Stimulated activated CD8-positive, alpha-beta memory T cell treated with anti-CD3 and anti-CD28 coated beads, Interleukin-4, amount 100 ng/mL, for 4 hours (primary cell): ENCODE measurements at places on chromosomes 4 and X.

GRCh38 chr4:71545168-71545567 lies 206.3 kb downstream of the SLC4A4 start:
- DNase-seq = no peak

- no peak for DNase-seq
Measured at GRCh38 chr4:123919576-123920098, 523.0 kb downstream of the SPRY1 start.

GRCh38 chrX:71160475-71160874 lies 15.8 kb downstream of the NLGN3 start:
- no peak for DNase-seq

GRCh38 chr4:30929649-30930048 lies 209.5 kb downstream of the PCDH7 start:
- DNase-seq = no peak

DNA sequence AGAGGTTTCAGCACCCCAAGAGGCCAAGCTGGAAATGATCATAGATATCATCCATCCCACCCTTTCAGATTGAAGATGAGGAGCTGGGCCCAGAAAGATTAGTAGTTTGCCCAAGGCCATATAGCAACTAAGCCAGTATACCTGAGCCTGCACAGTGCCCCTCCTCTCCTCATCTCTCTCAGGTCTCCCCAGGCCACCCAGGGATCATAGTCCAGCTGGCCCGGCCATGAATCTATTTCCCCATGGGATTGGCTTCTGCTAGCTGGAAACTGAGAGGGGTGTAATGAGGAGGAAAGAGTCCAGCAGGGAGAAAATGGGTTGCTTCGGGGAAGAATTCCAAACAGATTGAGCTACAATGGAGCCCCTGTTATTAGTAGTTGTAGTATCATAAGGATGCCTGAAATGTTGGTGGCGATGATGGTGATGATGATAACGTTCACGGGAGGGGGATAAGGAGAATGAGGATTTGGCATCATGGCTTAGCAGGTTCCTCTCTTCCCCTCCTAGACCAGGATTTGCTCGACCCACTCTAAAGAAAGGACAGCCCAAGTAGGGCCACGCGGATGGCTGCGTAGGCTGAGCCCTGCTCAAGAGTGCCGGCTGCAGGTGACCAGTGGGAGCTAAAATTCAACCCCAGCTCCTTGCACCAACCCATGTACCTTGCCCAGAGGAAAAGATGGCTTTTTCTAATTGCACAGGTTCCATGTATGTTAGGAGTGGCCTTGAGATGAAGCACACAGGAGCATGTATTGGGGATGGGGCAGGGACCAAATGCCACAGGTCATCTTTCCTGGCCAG lies 117.8 kb upstream of the PJA1 start:
- DNase-seq = no peak

GRCh38 chr4:142406917-142407501 lies 439.1 kb downstream of the INPP4B start:
- DNase-seq = no peak

DNA sequence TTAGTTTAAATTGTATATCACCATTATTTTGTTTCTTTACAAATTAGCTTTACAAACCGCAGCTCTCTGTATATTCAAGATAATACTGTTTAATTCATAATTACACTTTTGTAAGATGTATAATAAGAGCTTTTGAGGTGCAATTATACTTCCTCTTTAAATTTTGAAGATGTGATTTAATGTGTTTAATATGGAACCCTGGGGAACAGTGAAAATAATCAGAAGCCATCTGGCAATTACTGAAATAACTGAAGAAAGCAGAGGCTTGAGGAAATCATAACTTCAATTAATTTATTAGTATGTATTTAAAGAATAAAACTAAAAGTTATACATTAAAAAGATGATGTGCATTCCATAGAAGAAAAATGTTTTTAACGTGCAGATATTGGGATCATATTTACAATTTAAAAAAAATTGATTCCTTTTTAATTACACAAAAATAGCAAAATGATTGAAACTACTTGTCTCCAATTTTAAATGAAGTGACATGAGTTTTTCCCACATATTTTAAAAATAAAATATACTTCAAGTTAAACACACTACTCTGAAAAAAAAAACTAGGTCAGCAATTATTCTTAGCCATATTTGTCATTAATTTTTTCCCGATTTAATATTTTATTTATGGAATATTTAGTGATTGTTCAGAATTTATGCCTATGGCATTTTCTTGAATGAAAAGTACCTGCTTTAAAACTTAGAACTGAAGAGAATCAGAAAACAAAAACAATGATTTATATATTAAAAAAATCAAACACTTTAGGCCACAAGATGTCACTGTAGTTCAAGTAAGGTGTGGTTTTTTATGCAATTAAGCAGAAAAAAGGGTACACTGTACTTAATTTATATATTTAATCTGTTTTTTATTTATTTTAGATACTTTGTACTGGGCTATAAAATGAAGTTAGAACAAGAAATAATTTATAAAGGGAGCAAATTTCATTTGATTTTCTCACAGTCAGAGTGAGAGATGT lies 942.7 kb upstream of the NDST4 start:
- DNase-seq = no peak

- no peak for DNase-seq
Measured at GRCh38 chr4:147794787-147795413, 63.0 kb downstream of the ARHGAP10 start.

DNA sequence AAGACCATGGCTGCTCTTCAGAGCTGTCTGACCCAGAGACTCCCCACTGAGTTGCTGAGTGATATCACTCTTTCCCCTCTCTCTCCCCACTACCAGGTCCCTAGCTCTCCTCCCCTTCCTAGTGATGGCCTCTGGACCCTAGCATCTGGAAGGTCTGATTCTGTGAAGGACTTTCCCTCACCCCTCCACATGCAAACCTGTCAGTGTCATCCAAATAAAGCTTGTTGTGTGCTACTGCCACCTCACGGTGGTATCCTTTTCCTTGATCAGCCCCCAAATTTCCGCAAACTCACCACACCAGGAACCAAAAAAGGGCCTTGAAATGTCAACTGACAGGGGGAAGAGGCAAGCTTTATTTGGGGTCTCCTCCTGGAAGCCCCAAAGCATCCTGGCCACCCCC lies 500.2 kb downstream of the IDS start:
- no peak for DNase-seq

- peak; percentile 11 for DNase-seq
Measured at GRCh38 chrX:39196192-39197102, 395.2 kb downstream of the MID1IP1 start.

GRCh38 chr4:7654550-7655445 lies 220.1 kb upstream of the PSAPL1 start:
- DNase-seq = no peak

GRCh38 chr4:53043055-53043454 lies 180.9 kb downstream of the RASL11B start:
- no peak for DNase-seq

DNA sequence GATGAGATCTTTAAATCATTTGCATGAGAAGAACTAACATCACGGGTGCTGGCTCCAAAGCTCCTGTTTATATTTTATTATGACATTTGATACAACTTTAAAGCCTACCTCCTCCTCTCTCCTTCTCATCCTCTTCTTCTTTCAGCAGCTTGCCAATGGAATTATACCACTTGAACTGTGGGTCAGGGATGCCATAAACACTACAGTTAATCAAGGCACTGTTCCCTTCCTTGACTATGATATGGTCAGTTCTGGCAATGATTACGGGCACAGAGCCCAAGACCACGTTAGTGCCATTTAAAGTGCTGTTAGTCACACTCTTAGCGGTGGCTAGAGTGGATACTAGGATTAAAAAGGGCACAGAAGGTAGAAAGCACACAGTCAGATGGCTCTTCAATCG lies 20.7 kb downstream of the MFAP3L start:
- DNase-seq = no peak

GRCh38 chrX:138745196-138745595 lies 33.7 kb upstream of the FGF13 start:
- DNase-seq = no peak

- DNase-seq = no peak
Measured at GRCh38 chr4:17809667-17810066, 890 bp downstream of the DCAF16 start.
